ENCODE measurements at places on chromosomes 13 and 19.

DNA sequence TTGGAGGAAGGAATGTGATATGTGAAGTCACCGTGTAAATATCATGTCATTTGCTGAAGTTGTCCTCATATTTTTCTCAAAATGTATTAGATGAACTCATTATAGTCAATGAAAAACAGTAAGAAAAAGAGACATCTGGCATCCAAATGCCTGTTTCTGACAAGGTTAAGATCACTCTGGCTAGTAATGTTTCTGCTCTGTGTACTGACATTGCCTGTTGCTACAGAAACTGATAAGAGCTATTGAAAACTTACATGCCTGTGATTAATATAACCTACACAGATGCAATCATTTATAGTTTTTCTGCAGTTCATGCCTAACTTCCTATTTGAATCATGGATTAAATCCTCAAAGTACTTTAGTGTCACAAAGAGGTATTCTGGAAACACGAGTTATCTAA lies 249.8 kb downstream of the NBEA start:
- no peak for DNase-seq

DNA sequence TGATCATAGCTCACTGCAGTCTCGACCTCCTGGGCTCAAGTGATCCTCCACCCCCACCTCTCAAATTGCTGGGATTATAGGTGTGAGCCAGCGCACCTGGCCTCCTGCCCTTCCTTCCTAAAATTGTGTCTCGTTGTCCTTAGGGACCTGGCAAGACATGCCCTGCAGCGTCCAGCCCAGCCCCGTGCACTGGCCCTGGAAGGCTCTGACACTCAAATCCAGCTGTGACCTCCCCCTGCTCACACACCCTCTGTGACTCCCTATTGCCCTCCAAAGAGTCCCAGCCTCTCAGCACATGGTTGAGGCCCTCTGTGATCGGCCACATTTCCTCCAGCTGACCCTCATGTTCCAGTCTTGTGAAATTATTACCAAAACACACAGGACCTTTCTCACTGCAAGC lies 4.9 kb downstream of the MPV17L2 start:
- no peak for DNase-seq

- DNase-seq, result no peak
Observed at GRCh38 chr13:114118511-114119123, 13.8 kb downstream of the RASA3 start.

DNA sequence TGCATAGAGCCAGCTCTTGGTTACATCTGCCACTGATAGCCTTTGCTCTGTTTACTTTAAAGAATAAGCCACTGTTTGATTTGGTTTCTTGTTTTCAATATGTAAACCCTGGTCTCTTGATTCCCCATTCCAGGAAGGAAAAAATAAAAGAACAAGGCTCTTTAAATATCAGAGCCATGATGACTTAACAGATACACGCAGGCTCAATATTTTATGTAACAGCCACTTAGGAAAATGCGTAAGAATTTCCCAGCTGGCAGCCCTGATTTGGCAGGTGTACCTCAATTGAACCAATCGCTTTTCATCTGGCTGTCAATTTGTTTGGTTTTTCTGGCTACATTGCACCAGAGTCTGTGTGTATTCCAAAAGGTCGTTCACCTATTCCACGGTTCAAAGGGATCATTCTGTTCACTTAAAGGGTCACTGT lies 65.6 kb downstream of the IRS2 start:
- no peak for DNase-seq

GRCh38 chr13:34777089-34777913 lies 164.8 kb upstream of the NBEA start:
- no peak for DNase-seq

DNA sequence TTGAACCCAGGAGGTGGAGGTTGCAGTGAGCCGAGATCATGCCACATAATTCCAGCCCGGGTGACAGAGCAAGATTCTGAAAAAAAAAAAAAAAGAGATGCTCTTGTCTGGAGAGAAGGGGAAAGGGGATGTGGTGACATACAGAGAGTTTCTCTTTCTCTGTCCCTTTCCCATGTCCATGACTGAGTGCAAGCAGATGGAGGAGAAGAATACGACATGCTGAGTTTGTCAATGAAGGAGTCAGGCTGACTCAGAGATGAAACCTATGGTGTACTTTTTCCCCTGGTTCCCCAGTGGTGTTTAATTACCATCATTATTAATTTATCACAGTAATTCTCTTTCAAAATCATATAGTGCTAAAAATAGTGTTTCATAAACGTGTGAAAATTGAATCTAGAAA lies 448.8 kb downstream of the FOXO1 start:
- no peak for DNase-seq

DNA sequence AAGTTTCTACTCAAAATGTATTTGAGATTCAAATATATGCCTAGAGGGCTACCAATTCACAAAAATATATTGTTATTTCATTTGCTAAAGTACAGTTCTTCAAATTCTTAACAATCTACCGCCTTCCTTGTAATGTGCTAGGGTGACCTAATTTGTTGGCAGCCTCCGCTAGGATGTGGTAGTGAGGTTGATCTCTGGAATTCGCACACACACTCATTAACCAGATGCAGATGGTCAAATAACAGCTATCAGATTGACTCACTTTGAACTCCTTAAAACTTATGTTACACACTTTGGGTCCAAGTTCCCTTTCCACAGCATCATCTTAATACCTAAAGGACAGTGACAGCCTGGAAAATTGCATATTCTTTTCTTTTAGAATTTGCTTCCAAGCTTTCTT lies 367.3 kb downstream of the DCT start:
- DNase-seq, result no peak

DNA sequence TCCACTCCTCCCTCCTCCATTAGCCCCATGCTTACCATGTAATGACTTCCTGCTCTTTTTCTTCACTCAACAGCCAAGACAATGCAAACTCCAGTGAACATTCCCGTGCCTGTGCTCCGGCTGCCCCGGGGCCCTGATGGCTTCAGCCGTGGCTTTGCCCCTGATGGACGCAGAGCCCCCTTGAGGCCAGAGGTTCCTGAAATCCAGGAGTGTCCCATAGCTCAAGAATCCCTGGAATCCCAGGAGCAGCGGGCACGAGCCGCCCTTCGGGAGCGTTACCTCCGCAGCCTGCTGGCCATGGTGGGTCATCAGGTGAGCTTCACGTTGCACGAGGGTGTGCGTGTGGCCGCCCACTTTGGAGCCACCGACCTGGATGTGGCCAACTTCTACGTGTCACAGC lies 2.9 kb upstream of the PPP1R37 start:
- DNase-seq, result no peak

DNA sequence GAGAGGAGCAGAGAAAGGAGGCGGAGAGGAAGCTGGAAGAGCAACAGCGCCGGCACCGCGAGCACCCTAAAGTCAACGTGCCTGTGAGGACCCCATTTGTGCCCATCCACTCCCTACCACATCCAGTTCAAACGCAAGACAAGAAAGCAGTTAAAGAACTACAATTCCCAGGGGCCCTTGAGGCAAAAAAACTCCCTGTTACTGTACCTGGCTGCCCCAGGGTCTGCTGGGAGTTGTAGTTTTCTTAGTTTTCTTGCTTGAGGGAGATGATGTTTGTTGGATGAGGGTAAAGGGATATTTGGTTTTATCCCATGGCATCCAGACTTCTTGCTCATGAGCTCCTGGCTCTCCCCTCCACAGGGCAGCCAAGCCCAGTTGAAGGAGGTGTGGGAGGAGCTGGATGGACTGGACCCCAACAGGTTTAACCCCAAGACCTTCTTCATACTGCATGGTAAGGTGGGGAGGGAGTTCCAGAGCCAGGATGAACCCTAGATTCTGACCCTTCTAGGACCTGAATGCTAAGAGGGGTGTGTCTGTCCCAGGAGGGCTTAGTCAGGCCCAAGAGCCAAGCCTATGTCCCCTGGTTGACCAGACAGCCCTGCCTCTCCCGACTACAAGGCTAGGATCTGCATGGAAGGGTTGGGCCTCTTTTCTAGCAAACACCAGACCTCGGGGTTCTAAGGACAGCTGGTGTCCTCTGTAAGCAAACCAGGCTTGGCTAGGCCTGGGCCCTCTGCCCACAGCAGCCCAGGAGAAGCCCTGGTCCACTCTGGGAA lies 13.2 kb downstream of the NUCB1 start:
- DNase-seq, result no peak

- no peak for DNase-seq
Observed at GRCh38 chr19:7636317-7636690, 606 bp upstream of the STXBP2 start.

DNA sequence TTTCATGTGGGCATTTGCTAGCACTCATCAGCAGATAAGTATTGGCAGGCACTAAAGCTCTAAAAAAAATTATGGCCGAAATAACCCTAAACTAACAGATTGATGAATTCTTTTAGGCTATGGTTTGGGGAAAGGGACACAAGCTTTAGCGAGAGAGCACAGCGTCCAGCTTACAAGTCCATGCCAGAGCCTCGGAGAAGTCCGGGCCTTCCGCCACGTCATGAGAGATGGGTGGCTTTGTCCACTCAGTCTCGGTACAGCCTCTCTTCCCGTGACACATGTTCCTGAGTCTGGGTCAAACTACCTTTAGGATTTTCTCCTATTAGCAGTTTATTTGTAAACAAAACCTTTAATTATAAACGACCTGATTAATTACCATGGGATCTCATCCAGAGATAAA lies 27.7 kb downstream of the TMTC4 start:
- no peak for DNase-seq

- DNase-seq, result no peak
Observed at GRCh38 chr13:30292325-30292724, 15.0 kb downstream of the KATNAL1 start.

DNA sequence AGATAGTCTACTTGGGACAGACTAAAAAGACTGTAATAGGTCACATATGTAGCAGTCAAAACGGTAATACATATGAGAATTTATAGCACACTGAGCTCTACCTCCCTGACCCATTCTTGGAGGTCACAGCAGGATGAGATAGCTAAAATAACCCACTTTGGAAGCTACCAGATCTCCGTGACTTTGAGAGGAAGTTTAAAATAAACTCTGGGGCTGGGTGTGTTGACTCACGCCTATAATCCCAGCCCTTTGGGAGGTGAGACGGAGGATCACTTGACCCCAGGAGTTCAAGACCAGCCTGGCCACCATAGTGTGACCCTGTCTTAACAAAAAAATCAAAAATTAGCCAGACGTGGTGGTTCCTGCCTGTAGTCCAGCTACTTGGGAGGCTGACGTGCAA lies 45.3 kb downstream of the DHRS12 start:
- DNase-seq, result no peak

GRCh38 chr13:23146811-23147625 lies 33.8 kb upstream of the SGCG start:
- no peak for DNase-seq

- no peak for DNase-seq
Observed at GRCh38 chr13:79194272-79194671, 211.8 kb downstream of the RBM26 start.

DNA sequence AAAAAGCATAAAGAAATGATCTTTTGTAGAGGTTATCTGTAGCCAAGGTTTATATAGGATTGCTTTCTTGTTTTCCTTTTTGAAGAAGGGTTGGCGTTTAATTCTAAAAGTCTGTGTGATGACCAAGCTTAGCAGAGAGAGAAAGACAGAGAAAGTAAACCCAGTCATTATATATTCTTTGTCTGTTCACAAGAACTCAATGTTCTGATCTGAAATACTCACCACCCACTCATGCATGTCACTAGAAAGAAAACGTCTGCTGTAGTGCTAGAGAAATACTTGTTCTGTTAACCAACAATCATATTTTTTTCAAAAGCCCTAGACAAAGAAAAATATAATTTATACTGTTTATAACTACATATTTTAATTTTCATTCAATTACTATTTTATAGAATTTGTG lies 173.7 kb upstream of the SLITRK5 start:
- DNase-seq, result no peak

DNA sequence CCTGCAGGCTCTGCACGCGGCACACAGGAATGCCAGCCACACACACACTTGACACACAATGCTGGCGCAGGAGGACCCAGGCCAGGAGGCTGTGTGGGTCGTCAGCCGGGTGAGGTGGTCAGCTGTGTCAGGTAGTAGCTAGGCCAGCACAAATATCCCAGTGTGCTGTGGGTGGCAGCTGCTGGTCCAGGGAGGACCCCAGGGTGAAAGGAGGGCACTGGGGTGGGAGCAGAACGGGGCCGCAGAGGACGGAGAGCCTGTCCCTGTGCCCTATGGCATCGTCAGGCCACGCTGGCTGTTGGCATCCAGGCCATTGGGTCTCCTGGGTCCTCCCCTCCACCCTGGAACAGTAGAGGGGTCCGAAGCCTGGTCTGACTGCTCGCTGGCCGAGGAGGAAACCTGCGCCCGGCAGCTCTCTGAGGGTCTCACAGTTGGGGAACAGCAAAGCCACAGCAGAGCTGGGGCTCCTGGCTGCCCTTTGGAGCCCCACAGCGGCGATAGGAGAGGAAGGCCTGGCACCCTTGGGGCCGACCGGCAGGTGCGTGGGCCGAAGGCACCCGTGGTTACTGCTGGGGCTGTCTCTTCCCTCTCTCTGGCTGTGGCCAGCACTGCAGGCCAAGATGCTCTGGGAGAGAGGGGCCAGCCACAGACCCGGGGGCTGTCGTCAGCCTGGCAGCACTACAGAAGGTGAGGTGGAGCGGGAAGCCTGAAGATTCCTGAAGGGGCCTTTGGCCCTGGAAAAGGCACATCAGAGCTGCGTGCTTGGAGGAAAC lies 27.3 kb downstream of the C13orf46 start:
- DNase-seq, result no peak

DNA sequence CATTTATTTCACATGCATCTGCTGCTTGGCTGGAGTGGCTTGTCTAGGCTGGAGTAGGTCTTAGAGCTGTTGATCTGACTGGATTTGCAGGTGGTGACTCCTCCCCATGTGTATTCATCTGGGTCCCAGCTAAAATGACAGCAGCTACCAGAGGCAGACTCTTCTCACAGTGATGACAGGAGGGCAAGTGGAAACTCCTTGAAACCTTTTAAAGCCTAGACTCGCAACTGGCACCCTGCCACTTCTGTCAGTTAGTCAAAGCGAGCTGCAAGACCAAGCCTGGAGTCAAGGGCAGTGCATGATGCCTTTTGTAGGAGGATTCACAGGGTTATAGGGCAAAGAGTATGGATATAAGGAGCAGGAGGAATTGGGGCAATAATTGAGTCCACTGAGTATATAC lies 65.2 kb downstream of the TEX26 start:
- DNase-seq, result no peak

- DNase-seq, result no peak
Observed at GRCh38 chr19:15962319-15962718, 13.5 kb downstream of the OR10H4 start.

DNA sequence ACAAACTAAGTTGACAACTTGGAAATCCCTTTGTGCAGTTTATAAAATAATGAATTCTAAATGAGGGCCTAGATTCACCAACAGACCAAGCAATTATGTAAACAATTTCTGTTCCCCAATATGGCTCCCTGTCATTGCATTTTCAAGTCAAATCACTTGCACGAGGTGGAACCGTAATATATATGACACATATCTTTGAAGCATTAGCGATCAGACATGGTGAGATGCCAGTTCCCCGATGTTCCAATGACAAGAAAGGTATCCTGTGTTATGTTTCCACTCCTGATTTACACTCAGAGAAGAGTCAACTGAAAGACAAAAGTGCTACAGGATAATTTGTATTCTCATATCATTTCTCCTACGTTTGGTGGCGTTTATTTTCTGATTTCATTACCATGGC lies 108.5 kb upstream of the TDRD3 start:
- DNase-seq, result no peak

Measured in activated naive CD4-positive, alpha-beta T cell (primary cell).